Naive thymus-derived CD8-positive, alpha-beta T cell (primary cell): ENCODE measurements at places on chromosomes 11 and 22. TPM values are rescaled to one million over a fixed set of nuclear protein-coding genes. Genes with fewer than 3 reads are reported as not detected.

DNA sequence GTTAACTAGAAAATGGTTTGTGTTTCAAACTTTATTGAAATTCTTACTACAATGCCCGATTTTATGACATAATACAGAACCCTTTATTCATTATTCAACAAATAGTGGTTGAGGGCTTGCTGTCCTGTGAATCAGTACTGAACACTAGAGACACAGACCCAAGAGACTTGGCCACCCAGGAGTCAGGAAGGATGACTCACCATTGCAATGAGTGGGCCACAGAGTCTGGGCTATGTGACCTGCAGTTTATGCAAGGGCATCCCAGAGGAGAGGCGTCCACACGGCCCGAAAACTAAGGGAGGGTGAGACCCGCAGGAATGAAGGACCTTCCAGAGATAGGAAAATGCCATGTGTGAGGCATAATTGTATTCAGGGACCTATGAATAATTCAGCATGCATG, 143.8 kb upstream of the DDI1 start:
- DNase-seq: no peak

GRCh38 chr11:27973851-27974536, 134.0 kb downstream of the KIF18A start:
- DNase-seq: no peak

GRCh38 chr22:38925571-38926041, 31.8 kb upstream of the APOBEC3A start:
- no peak for DNase-seq

Gene ANGPTL5
- total RNA-seq: not detected

Gene OR4X2
- not detected for total RNA-seq

DNA sequence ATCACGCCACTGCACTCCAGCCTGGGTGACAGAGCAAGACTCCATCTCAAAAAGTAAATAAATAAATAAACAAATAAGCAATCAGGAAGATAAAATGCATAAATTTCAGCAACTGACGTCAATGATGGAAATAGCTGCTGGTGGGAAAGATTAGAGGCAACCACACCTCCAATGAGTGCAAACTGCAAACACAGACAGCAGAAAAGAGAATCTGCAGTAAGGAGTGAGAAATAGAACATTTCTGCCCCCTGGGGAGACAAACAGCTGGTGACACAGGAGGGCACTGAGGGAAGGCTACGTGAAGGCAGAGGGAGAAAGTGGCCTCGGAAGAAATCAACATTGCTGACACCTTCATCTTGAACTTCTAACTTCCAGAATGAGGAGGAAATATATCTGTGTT, 6.5 kb downstream of the PI4KA start:
- DNase-seq: no peak

DNA sequence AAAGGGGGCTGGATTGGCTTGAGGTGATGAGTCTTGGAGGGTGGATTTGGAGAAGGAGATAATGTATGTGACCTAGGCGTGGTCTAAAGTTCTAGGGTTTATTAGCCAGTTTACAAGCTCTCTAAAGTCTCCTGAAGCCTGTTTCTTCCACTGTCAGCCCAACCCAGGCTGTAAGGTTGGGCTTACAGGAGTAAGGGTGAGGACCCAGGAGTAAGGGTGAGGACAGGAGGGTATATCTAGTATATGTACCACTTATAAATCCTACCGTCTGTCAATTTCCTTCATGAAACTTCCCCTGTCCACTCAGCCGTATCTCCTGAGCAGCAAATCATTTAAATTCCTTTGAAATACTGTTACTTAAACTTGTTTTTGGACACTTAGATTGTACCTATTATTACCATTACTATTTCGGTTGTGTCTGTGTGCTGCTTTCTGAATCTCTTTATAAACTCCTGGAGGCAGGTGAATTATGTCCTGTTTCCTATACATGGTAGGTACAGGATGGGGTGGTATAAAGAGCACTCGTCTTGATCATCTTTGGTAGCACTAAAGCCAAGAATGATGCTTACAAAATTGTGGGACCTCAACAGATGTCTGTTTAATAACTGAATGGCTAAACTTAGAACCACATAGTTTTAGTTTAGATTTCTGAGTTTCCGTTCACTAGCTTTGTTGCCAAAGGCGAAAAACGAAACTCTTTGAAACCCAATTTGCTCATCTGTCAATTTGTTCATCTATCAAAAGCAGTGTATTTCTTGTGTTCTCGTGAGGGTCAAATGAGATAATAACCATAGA, 192.0 kb downstream of the GRIK4 start:
- no peak for DNase-seq
